ENCODE measurements at places on chromosomes 11 and 22. TPM values are rescaled to one million over a fixed set of nuclear protein-coding genes. Genes with fewer than 3 reads are reported as not detected.

The SFI1 gene
- 66.3 TPM for total RNA-seq

DNA sequence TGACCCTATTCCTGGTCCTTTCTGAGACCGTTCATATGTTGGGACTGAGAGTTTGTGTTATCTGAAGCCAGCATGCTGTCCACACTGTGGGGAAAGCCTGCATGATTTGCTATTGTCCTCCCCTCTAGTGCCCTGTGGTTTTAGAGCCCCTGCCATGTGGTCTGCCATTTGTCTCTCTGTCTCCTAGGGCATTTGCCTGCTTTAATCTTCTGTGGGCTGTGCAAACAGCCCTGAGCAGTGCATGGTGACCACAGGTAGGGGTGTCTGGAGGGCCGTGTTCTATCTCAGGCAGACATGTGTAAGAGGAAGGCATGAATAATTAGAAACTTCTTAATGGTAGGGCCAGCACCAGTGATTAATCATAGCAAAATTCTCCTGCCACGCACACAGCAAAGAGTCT is 23.0 kb downstream of the AMPD3 start:
- no peak overlapping the region for H3K27ac ChIP-seq
- peaks cover 3% of the 10 kb centered on the region for H3K36me3 ChIP-seq
- H3K4me3 ChIP-seq: no peak overlapping the region

DNA sequence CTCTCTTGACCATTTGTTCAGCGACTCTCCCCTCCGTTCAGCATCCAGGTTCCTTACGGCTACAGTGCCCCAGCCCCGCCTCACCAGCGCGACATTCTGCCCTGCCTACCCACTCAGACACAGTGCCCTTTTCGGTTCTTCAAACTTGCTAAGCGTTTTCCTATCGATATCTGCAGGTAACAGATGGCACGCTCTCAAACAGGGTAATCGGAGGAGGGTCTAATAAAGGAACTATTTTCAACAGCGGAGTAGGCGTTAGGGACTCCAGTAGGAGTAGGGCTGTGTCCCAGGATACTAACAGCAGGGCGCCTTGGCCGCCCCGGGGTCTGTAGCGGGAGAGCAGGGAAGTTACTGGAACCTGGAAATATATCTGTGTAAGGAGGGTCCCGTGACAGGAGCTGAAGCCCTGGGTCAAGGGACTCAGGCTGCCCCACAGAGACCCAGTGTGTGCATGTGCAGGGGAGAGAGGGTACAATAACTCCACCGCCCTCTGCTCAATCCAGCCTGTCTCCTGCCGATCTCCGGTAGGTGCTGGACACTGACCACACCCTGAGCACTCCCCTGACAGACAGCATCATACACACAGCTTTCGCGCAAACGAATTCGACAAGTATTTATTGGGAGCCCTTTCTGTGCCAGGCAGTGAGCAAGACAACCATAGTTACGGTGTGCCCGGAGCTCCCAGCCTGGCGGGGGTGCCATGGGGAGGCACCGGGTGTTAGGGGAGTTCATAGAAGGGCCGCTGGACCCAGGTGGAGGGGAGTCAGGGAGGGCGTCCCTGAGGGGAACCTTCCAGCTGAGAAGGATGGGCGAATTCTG is 2.1 kb downstream of the KLHL35 start:
- H3K27ac ChIP-seq: peak overlapping the region; percentile 87
- H3K4me1 ChIP-seq: peaks cover 2% of the 10 kb centered on the region
- no peak for DNase-seq
- H3K4me3 ChIP-seq: peak overlapping the region; percentile 60
- peaks cover 6% of the 10 kb centered on the region for H3K36me3 ChIP-seq

DNA sequence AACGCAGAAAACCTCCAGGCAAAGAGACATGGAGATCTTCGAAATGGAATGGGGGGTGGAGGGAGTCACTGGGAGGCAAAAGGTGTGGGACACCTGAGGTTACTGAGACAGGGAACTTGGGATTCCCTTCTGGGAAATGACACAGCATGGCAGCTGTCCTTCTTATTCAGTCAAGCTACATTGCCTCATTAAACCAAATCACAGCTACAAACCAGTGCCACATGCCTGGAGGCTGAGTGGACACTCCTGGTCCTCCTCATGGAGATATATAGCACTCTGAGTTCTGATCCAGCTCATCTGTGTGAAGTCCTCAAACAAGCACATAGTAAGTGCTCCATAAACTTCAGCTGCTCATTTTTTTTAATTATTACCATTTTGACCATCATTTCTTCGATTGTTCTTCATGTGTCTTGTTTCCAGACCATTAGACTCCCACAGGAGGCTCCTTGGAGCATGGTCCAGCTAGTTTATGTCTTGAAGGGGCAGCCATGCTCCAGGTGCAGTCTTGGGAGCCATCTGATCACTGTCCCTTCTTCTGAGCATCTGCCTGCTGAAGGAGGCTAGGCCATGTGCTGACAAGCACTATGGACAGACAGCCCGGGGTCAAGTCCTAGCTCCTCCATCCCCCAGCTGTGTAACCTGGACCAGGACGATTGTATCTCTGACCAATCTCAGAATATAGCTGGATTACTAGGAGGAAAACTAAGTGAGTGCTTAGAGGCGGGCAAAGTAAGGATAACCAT is 9.7 kb upstream of the FXYD2 start:
- peaks cover 54% of the 10 kb centered on the region for H3K4me1 ChIP-seq
- DNase-seq: no peak
- peak overlapping the region; percentile 48 for H3K4me3 ChIP-seq
- peak overlapping the region; percentile 99 for H3K27ac ChIP-seq

DNA sequence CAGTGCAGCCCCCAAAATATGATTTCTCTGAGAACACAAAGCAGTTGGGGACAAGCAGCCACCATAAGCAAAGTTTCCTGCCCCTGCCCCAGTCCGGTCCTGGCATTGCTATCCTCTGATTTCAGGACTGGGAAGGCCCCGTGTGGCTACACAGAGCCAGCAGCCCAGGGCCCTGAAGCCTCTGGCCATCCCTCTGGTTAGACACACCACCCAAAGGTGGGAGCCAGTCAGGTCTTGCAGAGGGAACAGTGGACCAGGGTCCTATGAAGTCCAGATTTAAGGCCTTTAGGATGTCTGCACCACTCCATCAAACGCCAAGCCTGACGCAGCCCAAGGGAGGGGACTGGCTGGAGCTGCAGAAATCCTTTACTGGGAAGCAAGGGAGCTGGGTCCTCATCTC is 63.4 kb downstream of the SLC22A12 start:
- H3K4me1 ChIP-seq: no peaks in the 10 kb centered on the region
- DNase-seq: no peak
- H3K27ac ChIP-seq: no peak overlapping the region
- no peak overlapping the region for H3K4me3 ChIP-seq

Measured in progenitor cell of endocrine pancreas (in vitro differentiated cells).